Skin of body (tissue), 3 donors: ENCODE measurements at places on chromosomes 1 and 21. TPM values are rescaled to one million over a fixed set of nuclear protein-coding genes. Genes with fewer than 3 reads are reported as not detected.

- no peak for DNase-seq
Measured at GRCh38 chr1:44826375-44827196, 16.5 kb downstream of the PTCH2 start.

DNA sequence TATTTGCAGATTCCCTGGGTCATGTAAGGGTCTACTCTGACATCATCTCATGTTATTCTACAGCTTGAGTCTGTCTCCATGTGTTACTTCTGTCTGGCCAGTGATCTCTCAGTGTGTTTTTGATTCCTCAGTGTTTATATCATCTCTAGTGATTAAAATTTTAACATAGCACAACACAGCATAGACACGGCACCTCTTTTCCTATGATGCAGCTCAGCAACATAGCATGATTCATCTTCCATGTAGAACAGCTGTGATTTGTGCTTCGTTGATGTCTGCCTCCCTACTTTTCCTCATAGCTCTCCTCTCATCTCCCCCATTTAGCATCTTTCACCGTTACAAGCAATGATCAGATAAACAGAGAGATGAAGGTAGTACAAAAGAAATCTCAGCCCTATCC lies 163.9 kb upstream of the DPT start:
- no peak for DNase-seq

DNA sequence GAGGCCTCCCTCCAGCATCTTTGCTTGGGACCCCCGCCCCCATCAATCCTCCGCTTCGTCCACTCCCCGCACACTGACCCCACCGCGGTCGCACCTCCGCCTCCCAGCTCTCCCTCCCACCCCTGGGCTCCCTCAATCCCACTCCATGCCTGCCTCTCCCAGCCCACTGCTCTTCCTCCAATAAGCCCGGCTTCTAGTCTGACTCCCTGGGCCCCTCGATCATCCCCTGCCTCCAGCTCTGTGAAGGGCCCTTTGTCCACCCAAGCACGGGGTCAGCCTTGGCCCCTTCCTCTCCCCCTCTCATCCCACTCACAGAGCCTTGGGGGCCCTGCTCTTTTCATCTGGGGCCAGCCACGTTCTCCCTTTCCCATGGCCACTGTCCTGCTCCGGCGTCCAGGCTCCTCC lies 1.5 kb upstream of the TMEM200B start:
- DNase-seq = no peak

- no peak for DNase-seq
Measured at GRCh38 chr1:156624814-156625435, 5.7 kb downstream of the HAPLN2 start.

DNA sequence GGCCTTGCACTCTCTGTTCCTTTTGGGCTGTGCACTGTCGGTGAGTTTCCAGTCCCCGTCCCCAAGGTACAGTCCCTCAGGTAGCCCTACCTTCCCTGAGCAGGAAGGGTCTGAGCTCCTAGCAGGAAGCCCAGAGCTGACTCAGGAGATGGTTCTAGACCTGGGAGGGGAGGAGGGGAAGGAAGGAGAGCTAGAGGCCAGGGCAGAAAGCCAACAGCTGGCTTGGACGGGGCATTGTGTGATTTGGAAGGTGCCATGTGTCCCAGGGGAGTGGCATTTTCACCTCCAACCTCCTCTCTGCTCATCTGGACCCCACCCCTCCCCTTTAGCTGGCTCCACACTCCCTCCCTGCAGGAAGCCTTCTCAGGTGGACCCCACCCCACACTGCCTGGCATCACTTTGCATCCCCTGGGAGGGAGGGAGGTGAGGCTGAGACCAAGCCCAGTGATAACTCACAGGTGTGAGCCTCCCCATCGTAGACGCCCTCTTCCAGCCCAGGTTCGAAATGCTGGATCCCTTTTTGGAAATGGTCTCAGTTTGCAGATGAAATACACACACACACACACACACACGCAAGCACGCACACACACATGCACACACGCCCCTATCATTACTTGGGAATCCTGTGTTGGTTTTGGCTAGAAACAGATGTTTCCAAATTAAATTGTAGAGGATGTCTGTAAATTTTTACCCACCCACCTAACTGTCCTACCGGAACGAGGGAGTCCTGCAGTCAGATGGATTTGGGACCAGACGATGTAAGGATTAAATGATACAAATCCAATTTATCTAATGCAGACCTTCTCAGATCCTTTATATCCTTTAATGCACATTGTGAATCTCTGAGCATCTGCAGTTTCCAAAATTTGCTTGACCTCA lies 19.7 kb upstream of the IFNLR1 start:
- DNase-seq = no peak

DNA sequence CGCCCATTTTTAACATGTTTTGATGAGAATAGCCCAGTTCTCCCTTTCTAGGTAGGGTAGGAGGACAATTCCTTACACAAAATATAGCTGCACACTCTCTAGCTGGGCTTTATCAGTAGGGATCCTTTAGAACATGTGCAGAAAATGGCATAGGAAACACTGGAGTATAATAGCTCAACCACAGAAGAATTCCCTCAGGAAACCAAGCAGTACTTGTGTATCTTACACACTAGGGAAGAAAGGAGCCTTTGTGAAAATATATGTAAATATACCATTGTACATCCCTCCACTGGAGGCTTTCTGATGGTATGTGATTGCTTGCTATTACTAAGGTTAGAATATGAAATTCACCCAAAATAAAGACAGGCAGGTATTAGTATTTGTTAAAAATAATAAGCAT lies 153.5 kb downstream of the LRRC40 start:
- DNase-seq = no peak

- DNase-seq = no peak
Measured at GRCh38 chr1:19074902-19075721, 118.6 kb upstream of the IFFO2 start.

DNA sequence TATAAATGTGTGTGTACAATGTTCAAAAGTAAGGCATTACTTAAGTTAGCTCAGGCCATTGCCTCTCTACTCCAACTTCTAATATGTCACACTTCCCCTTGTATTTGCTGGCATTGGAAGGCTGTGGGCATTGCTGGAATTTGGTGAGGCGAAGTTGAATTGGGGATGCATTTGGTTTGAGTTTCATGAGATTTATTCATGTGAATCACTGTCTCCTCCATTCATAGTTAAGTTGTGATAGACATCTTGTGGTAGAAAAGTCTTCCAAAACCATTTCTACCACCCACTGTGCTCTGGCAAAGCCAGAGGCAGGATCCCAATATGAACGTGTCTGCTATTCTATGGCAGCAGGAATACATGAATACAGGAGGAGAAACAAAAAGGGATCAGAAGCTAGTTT lies 397.8 kb upstream of the USP24 start:
- DNase-seq = no peak

GRCh38 chr1:54569339-54569738 lies 21.3 kb downstream of the ACOT11 start:
- DNase-seq = no peak

GRCh38 chr1:240027059-240027462 lies 64.6 kb upstream of the FMN2 start:
- DNase-seq = no peak

GRCh38 chr1:110293601-110294104 lies 45.5 kb upstream of the RBM15 start:
- no peak for DNase-seq

DNA sequence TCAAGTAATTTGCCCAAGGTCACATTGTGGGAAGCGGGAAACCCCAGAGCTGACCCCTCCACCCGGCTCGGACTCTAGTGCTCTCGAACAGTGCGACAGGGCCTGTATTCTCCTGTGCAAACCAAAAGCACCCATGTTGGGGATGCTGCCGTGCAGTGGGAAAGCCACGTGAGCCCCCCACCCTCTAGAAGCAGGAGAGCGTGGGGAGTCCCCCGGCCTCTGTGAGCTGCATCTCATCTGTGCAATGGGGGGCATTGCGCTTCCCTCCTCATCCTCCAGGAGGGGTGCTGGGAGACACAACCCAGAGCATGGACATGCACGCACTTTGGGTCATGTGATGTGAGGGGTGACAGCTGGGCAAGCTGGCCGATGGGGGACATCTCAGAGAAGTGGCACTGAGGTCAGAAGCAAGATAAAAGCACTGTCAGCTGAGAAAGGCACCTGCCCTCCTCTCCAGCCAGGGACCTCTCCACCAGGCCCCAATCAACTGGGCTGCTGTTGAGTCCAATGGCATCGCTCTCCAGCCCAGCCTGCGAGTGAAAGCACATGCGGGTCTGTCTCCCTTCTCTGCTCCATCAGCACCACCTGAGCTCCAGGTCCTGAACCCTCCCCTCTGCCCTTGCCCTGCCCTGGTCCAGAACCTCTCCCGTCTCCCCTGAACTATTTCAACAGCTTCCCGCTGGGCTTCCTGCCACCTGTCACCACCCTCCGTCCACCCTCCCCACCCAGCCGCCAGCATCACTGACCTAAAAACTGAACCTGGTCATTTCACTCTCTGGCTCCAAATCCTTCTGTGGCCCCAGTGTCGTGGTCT lies 76.4 kb upstream of the IFFO2 start:
- no peak for DNase-seq

- no peak for DNase-seq
Measured at GRCh38 chr1:18719786-18720451, 89.3 kb downstream of the PAX7 start.

DNA sequence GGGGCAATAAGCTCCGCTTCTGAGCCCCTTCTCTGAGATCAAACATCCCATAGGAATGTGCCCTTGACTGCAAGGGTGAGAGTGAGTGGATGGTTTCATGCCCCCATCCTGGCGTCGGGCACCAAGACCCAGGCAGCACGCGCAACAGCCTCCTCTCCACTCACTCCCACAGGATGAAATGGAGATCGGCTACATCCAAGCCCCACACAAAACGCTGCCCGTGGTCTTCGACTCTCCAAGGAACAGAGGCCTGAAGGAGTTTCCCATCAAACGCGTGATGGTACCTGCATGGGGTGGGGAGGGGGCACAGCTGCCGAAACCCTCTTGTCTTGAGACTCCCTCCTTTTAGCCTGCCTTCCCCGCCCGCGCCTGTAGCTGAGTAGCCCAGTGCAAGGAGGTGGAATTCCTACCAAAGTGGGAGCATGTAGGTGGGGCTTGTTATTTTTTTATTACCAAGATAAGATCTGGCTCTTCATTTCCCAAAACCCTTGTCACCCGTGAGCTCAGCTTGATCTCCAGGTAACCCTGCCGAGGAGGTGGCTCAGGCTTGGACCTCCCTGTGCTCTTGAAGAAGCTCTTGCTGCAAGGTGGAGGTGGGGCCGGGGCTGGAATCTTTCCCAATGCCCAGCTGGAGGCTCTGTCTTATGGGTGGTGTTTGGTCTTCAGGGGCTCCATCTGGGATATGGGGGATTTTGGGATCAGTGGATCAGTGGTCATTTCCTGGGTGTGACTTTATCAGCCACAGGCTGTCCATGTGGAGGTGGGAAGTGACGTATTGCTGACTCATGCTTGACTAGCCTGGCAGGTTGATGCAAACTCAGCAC lies 24.0 kb upstream of the PADI6 start:
- DNase-seq = no peak

DNA sequence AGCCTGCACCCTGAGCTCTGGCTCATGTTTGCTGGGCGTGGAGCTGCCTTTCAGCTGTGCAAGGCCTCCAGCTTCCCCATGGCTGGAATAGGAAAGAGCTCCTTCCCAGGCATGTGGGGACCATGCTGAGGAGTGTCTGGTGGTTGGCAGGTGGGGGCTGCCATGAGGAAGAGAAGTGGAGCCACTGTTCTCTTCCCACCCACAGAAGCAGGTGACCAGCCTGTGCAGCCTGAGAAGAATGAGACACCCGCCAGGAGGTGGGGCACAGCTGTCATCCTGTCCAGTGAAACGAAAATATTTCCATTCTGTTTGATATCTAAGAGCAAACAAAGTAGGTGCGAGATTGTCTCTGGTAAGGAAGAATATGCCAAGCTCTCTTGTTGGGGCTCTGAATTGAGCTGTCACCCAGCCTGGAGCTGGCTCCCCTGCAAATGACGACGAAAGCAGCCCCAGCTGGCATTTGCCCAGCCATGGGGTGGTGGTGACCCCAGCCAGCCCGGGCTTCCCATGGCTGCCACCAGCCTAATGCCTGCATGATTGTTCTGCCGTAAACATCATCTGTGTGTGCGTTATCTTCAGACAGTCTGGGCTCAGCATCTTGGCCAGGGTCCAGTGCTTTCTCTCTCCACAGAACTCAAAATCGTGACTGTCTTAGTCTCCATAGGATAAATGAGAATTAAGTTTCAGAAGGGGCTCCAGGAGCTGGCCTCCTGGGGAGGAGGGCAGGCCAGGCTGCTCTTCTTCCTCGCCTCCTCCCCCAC lies 429.8 kb upstream of the VAMP3 start:
- no peak for DNase-seq

DNA sequence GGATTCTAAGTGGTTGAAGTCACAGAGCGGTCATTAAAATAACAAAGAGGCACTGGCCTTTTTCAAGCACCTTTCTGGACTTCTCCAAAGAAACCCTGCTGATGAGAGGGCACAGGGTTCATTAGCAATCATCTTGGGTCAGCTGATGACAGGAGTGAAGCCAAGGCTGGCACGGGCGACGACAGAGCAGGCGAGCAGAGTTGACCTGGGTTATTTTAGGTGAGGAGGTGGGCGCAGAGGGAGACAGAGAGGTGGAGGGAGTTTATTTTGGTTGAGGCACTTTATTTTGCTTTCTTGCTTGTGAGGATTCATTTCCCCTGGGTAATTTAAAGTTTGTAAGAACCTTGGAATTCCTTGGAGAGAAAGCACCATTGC lies 57.9 kb downstream of the OLIG1 start:
- no peak for DNase-seq

DNA sequence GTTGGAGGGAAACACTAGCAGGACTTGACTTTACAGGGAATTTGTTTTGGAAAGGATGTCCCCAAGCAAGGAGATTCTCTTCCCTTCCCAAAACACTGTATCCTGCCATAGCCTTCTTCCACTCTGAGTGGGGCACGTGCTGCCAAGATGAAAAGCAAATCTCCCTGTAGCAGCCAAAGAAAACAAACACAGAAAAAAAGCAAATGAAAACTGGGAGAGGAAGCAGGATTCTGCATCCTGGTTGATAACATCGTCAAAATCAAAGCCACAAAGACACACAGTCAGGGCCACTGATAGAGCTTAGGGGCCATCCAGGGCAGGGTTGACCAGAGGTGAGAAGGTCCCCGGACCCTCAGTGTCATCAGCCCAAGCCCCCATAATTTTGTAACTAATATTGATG lies 16.0 kb upstream of the MTARC2 start:
- DNase-seq = no peak

GRCh38 chr1:59675936-59676335 lies 138.8 kb upstream of the HOOK1 start:
- no peak for DNase-seq

DNA sequence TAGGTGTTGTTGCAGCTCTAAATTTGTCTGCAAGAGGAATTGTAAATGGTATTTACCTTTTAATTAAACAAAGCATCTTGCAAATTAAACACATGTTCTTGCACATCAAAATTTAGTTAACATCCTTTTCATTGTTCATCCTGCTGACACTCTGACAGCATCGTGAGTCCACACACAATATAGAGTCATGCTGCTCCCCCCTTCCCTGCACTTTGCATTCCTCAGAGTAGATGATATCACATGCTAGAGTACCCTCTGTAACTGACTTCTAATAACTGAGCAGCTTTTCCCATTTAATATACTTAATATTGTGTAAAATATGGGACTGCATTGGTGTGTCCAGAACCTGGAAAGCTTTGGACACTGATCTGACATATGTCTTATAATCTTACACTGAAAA lies 138.8 kb upstream of the DPYD start:
- no peak for DNase-seq

The TTC13 gene
- total RNA-seq = 16.7 TPM

The PRAMEF20 gene
- total RNA-seq = not detected

The GNAT2 gene
- total RNA-seq = not detected

The ANKRD34A gene
- total RNA-seq = 0.30 TPM

The ASPM gene
- total RNA-seq = 16.6 TPM

The GPX7 gene
- 101 TPM for total RNA-seq

The KRTAP11-1 gene
- total RNA-seq = 25.4 TPM

The MAP10 gene
- total RNA-seq = 2.4 TPM

The C4BPA gene
- total RNA-seq = 0.39 TPM

The CLCA1 gene
- not detected for total RNA-seq

The CFHR1 gene
- 0.59 TPM for total RNA-seq

The ZMYND12 gene
- 0.30 TPM for total RNA-seq
